ENCODE measurements at places on chromosomes 16 and 17. TPM values are rescaled to one million over a fixed set of nuclear protein-coding genes. Genes with fewer than 3 reads are reported as not detected.

The ZG16 gene
- total RNA-seq = not detected

The GRAPL gene
- total RNA-seq = not detected

The C17orf107 gene
- total RNA-seq = 5.4 TPM

The PIK3R6 gene
- not detected for total RNA-seq

The KIF2B gene
- not detected for total RNA-seq

The TAT gene
- total RNA-seq = not detected

Data from pericardium fibroblast (primary cell).